AG08395 (cell line): ENCODE measurements at places on chromosomes 7 and 10.

GRCh38 chr7:69859342-69859741 is 261.1 kb downstream of the AUTS2 start:
- DNase-seq: no peak

- no peak for DNase-seq
Measured at GRCh38 chr10:60937022-60937421, 7.0 kb downstream of the RHOBTB1 start.

- no peak for DNase-seq
Measured at GRCh38 chr10:119242186-119242585, 34.8 kb downstream of the GRK5 start.

DNA sequence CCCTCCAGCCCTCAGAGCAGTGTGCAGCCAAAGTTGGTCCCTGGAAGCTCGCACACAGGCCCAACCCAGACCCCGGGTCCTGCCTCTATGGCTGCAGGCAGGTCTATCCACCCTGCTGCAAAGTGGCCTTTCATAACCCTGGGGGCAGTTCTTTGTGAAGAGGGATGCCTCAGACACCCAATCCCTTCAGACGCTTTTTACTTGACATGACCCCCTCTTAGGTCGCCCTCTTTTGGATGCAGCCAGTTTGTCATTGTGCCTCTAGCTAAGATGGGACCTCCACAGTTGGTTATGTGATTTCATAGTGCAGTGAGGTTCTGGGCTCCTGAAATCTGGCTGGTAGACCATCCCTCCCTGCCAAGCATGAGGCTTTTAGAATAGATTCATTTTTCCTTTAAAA is 27.3 kb downstream of the SMKR1 start:
- no peak for DNase-seq

- DNase-seq: no peak
Measured at GRCh38 chr10:130226012-130226411, 89.8 kb downstream of the GLRX3 start.

GRCh38 chr10:88949912-88950837 is 2.4 kb downstream of the ACTA2 start:
- DNase-seq: no peak

- DNase-seq: no peak
Measured at GRCh38 chr10:1648648-1649047, 88.7 kb downstream of the ADARB2 start.

- no peak for DNase-seq
Measured at GRCh38 chr7:98679741-98680140, 62.7 kb downstream of the NPTX2 start.

DNA sequence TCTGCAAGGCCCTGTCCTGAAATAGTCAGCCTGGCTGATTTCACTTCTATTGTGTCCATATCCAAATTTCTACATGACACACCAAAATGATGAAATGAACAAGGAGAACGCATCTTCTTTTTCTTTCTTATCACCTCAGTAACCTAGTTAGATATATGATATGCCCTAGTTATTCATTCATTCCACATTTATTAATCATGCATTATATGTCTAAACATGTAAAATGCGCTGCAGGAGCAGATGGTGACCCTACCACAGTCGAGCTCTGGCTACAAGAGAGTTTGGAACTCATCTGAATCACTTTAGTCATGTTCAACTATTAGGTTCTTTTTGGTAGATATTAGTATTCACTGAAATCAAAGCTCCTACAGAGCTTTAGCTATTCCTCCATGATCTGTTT is 31.8 kb upstream of the VPS41 start:
- DNase-seq: no peak

DNA sequence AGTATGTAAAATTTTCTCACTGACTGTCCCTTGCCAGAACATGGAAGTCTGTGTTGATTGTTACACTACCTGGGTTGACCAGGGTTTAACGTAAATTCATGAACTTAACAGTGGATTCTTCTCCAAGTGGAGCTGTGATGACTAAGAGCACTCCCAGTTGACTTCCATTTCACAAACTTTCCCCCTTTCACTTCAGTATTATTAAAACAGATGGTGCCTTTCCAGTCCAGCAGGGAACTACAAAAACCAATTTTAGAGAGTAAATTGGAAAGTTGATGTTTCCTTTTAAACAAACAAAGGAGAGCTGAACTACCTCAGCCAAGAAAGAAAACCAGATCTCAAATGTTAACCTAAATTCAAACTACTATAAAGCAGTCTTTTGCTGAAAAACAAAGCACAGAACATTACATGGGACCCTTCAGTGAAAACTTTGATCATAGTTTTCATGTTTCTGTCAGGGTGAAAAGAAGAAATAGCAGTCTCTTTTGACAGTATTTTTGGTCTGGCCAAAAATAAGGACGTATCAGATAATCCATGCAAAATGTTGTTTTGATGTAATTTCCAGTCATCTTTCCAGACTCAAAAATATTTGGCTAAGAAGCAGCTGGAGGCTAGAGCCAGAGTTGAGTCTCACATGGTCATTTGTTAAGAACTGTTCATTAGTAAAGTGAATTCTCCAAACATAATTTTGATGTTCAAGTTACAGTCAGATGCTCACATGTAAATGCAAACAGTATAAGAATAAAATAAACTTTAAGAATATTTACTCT is 479.9 kb upstream of the AKR1E2 start:
- no peak for DNase-seq

DNA sequence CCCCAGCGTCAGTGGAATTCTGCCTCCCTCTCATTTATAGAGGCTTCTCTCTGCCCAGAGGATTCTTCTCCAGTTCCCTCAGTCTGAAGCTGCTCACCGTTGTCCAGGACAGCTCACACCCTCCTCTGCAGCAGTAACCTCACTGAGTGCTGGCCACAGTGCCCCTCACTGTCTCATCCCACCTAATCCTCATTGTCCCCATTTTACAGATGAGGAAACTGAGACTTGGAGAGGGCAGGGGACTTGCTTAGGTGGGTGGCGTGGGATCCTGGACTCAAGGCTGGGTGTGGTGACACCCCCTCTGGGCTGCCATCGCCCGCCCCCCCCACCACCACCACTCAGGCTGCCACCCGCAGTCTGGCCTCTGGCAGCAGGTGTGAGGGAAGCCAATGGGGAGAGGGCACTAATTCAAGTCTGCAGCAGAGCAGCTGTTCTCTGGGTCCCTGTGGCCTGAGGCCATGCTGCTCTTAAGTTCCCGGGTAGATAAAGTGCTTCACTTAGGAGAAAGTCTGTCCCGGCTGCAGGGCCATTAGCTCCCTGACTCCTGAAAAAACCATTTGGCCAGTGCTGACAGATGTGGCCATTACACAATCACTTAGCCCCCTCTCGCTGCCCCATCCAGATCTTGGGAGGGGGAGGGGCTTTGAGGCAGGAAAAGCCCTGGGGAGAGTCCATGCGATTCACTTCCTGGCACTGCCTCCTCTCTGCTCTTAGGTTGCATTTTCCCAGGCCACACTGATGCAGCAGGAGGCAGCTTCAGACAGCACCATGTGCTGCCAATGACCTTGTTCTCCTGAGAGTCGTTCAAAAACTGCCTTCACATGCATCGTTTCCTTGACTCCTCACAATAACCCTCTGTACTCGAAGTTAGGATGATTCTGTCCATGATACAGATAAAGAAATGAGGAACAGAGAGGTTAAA is 36.3 kb downstream of the DRGX start:
- DNase-seq: no peak

DNA sequence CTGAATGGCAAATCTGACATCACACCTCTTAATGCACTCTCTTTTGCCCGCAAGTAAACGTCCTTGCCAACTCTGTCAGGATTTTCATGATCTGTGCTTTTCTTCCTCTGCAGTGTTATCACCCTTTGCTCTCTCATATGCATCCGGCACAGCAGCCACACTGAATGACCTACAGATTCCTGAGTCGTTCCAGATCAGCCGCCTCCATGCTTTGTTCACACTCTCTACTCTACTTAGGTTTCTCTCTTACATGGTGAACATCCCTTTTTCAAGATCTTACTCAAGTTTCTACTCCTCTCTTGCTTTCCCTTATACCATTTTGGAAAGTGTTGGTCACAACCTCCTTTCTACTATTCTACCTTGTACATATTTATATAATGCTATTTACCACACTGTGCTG is 127.7 kb upstream of the AOAH start:
- no peak for DNase-seq

GRCh38 chr10:5460468-5461202 is 38.7 kb downstream of the CALML5 start:
- no peak for DNase-seq

GRCh38 chr7:3013975-3014792 is 29.5 kb downstream of the CARD11 start:
- no peak for DNase-seq
